ENCODE measurements at places on chromosomes 5 and 9. TPM values are rescaled to one million over a fixed set of nuclear protein-coding genes. Genes with fewer than 3 reads are reported as not detected.

GRCh38 chr9:22813529-22813928, 366.9 kb downstream of the DMRTA1 start:
- no peaks in the 10 kb centered on the region for H3K27me3 ChIP-seq
- no peak overlapping the region for H3K4me3 ChIP-seq
- no peaks in the 10 kb centered on the region for H3K4me1 ChIP-seq
- no peaks in the 10 kb centered on the region for H3K36me3 ChIP-seq
- H3K27ac ChIP-seq: no peak overlapping the region

GRCh38 chr5:111472096-111472495, 40.2 kb downstream of the STARD4 start:
- peaks cover 7% of the 10 kb centered on the region for H3K4me1 ChIP-seq
- H3K4me3 ChIP-seq: no peak overlapping the region
- peaks cover 17% of the 10 kb centered on the region for H3K36me3 ChIP-seq

GRCh38 chr9:75213765-75214164, 125.5 kb downstream of the OSTF1 start:
- no peaks in the 10 kb centered on the region for H3K4me1 ChIP-seq
- H3K27me3 ChIP-seq: no peaks in the 10 kb centered on the region
- H3K4me3 ChIP-seq: no peak overlapping the region
- no peak for DNase-seq
- H3K36me3 ChIP-seq: peaks cover 5% of the 10 kb centered on the region

DNA sequence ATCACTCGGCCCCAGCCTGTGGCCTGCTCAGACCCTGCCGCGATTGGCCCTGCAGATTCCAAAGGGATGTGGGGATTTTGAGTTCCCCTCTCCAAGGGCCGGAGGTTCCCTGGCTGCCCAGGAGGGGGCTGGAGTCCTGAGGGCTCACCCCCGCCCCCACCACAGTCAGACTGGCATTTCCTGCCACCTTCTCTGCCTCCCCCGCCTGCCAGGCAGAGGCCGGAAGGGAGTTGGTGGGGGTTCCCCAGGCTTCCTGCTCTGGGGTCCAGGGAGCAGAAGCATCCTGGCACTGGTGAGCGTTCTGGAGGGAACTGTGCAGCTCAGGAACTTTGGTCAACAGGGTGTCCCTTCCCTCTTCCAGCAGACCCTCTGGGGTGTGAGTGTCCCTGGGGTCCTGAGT, 70.6 kb downstream of the RXRA start:
- DNase-seq: peak; percentile 79
- H3K27ac ChIP-seq: peak overlapping the region; percentile 83
- no peaks in the 10 kb centered on the region for H3K27me3 ChIP-seq
- H3K4me1 ChIP-seq: peaks cover 50% of the 10 kb centered on the region
- H3K36me3 ChIP-seq: peaks cover 15% of the 10 kb centered on the region

DNA sequence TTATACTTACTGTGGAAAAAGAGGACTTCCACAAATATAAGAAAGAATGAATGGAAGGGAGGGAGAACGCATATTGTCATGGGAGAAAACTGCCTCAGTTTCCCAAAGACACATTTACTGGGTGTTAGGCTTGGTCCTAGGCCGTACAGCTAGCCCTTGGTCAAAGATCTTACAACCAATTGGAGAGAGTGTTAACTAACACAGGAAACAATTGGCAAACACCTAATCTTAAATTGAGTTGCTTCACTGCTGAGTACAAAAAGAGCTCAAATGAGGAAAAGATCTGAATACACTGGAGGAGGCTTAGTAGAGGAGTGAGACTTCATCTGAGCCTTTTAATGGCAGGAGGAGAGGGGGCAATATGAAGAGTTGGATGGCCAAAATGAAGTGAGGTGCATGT, 161.7 kb downstream of the GLIS3 start:
- peaks cover 1% of the 10 kb centered on the region for H3K27me3 ChIP-seq
- H3K4me1 ChIP-seq: peaks cover 4% of the 10 kb centered on the region
- no peaks in the 10 kb centered on the region for H3K36me3 ChIP-seq
- H3K27ac ChIP-seq: no peak overlapping the region

DNA sequence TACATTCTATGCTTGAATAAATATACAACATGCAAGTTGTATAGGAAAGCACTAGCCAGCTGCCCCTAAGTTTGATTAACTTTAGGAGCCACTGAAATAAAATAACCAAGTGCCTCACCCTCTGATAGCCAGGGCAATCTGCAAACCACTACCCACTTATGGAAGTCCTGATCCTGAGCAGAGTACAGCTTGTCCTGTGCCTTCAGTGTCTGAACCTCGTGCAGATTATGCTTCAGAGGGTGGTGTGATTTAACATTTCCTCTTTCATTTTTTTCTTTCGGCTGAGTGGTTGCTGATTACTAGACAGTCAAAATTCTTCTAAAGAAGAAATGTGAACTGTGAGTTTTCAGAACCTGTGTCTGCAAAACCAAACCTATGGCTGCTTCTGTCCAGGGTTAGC, 327.7 kb downstream of the PIK3R1 start:
- peaks cover 6% of the 10 kb centered on the region for H3K4me1 ChIP-seq
- no peak for DNase-seq

DNA sequence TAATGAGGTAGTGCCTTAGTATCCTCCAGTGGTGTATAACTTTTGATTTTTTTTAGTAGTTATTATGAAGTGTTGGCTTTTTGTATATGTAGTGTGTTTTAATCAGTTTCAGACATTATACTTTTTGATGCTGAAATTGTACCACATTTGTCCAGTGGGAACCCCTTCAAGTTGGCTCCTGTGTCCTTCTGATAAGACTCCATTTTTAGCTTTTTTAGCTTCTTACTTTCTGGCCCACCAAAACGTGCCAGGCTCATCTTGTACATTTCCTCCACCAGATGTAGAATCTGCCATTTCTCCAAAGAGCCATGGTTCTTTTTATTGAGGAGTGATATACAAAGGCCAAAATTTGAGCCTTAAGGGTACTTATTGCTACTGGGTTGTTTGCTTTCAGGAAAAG, 84.4 kb downstream of the PBX3 start:
- DNase-seq: no peak
- no peak overlapping the region for H3K4me3 ChIP-seq

Gene TMEM161B
- total RNA-seq: 21.5 TPM

Gene FOXD4L6
- 0.16 TPM for total RNA-seq

Gene NTNG2
- total RNA-seq: 2.2 TPM

Gene PTGDS
- not detected for total RNA-seq

Gene SLC25A2
- not detected for total RNA-seq

Gene MYOZ3
- total RNA-seq: 0.20 TPM

Gene PBX3
- total RNA-seq: 14.1 TPM

Gene PRKACG
- not detected for total RNA-seq

Gene TAF11L4
- total RNA-seq: not detected

Gene PHAX
- 42.8 TPM for total RNA-seq

Data from activated CD8-positive, alpha-beta T cell treated with anti-CD3 and anti-CD28 coated beads for 36 hours (primary cell).